ENCODE measurements at places on chromosomes 7 and 10.

GRCh38 chr10:121076776-121077715, 225.9 kb downstream of the WDR11 start:
- DNase-seq, result no peak

- no peak for DNase-seq
These were observed 79.0 kb downstream of the PRR15 start for GRCh38 chr7:29642494-29643155.

DNA sequence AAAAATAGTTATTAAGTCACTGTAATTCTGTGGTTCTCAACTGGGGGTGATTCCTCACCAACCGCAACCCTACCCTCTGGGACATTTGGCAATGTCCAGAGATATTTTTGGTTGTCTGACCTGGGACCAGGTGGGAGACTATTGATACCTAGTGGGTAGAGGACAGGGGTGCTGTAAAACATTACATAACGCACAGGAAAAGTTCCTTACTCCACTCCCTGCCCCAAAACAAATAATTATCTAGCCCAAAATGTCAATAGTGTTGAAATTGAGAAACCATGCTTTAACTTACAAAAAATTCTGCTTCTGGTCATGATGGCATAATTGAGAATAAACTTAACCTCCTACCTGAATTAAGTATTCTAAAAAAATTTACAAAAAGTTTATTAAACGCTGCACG, 177.7 kb upstream of the FEZF1 start:
- DNase-seq, result no peak

DNA sequence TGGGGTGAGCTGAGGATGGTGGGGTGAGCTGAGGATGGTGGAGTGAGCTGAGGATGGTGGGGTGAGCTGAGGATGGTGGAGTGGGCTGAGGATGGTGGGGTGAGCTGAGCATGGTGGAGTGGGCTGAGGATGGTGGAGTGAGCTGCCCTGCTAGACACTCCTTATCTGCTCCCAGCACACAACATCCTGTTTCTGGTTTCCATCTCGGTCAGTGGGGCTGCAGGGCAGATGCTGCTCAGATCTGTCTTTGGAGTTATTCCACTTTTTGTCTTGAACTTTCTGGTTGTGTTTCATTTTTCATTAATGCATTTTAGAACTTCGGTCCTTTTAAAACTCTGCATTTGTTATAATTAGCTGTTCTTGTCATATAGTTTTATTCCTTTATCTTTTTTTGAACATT, 67.9 kb upstream of the ANTXRL start:
- no peak for DNase-seq

DNA sequence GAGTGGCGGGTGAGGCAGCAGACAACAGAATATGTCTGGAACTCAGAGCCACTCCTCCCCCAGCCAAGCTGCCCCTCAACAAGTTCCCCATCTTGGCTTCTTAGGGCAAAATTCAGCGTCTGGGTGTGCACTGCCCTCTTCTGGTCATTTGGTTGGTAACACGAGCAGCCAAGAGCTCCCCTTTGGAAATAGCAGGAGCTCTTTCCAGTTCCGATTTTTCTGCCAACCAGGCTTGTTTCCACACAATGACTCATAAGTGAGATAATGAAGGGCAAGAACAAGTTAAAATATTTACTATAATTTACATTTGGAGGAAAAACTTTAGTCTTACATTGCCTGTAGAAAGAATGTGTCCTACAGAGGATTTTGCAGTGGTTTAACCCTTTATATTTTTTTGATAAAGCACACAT, 70.5 kb downstream of the ADCYAP1R1 start:
- peak; percentile 64 for DNase-seq

DNA sequence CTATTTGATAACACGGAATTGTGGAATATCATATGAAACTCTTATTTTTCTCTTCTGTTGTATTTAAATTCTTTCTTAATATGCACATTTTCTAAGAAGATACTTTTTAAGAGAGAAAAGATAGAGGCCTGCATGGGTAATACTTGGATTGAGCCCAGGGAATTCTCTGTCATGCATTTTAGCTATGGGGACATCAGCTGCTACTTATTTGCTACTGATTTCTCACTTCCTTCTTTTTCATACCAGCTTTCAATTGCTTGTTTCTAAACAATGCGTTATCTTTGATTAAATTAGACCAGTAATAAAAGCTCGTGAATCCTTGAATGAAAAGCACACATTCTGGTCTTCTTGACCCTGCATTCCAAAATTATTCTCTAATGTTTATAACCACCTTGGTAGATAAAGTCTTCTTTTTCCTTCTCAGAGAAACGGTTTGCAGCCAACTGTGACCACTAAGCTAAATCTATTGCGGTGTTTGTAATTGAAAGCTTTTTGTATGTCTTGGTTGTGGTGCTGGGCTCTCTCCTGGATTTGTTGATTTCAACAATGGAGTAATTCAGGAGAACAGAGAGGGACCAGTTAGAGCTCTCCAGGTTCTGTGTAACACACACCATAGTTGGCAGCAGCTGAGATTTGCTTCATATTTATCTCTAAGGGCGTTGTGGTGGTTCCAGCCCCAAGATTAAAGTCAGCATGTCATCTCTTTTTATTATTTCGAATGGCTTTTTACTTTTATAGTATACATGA, 139.3 kb downstream of the PPP1R9A start:
- DNase-seq, result no peak

GRCh38 chr10:94052866-94053791, 59.4 kb downstream of the PLCE1 start:
- no peak for DNase-seq

- no peak for DNase-seq
These were observed 25.1 kb upstream of the UBE3C start for GRCh38 chr7:157113607-157114006.

GRCh38 chr7:21767300-21767900, 178.3 kb downstream of the CDCA7L start:
- DNase-seq, result peak; percentile 86

DNA sequence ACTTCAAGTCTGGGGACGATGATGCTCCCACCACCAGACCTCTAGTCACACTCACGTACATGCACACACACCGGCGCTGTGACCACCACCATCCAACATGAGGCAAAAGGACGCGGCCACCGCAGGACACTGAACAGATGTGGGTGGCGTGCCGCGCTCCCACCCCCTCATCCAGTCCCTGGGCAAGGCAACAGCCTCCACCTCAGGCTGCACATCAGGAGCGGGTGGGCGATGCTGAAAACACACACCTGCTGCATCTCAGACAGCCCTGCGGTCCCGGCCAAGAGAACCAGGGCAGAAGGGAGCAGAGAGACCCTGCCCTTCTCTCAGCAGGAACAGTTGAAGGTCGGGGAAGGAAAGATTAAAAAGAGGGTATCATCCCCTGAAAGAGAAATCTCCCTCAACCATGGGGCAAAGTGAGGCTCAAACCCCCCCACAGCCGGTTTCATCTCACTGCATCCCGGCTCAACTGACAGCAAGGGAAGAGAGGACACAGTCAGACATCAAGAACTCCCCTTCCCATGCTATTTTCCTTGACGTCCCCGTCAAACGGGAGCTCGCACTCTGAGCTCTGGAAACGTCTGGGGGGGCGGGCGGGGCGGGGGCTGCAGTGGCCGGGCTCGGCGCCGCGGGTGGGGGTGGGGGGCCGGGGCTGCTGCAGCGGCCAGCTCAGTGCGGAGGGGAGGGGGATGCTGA, 1.1 kb downstream of the CAMK2G start:
- no peak for DNase-seq

DNA sequence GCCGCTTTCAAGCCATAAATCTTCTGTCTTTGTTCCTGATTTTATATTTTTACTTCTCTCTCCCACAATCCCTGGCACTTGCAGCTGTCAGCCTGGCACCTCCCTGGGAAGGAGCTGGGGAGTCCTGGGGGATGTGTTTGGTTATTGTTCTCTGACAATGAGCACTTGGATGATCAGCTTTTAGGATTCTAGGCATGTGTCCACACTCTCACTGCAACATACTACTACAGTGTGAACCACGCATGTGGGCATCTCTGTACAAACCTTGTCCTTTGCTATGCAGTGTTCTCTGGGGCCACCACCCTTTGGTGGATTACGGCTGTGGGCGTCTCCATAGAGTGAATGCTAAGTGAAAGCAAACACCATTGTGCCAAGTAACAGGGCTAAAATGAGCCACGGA, 168.4 kb upstream of the KMT2E start:
- DNase-seq, result no peak

DNA sequence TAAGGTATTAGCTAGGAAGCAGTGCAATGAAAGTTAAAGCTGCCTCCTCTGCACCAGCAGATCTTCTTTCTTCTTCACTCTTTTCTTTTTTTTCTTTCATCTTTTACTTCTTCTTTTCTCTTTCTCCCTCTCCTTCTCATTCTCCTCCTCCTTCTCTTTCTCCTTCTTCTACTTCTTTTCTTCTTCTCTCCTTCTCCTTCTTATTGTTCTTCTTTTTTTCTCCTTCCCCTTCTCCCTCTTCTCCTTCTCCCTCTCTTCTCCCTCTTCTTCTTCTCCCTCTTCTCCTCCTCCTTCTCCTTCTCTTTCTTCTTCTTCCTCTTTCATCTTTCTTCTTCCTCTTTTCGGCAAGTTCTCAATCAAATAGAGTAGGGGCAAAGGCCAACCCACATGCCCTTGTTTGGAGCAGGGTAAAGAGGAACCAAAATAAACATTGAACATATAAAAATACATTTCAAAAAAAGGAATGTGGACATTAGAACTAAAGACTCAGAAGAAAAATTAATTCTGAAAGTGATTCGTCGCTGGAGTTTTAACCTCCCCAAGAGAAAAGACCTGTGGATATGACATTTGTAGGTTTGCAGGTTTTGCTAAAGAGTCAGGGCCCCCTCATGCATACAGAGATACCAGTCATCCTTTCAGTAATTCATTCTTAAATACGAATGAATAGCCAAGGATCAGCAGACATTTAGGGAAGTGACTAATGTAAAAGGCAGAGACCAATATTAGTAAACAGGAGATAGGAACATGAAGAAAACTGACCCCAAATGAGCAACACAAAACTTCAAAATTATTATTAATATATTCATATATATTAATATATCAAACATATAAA, 93.0 kb upstream of the RSU1 start:
- no peak for DNase-seq

- no peak for DNase-seq
These were observed 1264.5 kb upstream of the PHF14 start for GRCh38 chr7:9709216-9709615.

- DNase-seq, result no peak
These were observed 28.8 kb downstream of the ITGB8 start for GRCh38 chr7:20359341-20359963.

DNA sequence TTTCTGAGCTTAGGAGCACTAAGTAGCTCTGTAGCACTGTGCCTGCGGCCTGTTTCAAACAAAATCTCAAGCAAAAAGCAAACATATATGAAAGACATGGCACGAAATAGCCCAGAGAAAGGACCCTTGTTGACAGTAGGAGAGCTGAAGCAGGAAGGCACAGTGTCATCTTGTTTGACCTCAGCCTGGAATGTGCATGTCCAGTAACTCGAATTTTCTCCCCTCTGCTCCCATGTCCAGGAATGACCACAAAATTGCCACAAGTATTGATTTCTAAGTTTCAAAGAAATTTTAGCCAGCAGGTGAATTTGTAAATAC, 301.0 kb downstream of the CCDC3 start:
- DNase-seq, result no peak

DNA sequence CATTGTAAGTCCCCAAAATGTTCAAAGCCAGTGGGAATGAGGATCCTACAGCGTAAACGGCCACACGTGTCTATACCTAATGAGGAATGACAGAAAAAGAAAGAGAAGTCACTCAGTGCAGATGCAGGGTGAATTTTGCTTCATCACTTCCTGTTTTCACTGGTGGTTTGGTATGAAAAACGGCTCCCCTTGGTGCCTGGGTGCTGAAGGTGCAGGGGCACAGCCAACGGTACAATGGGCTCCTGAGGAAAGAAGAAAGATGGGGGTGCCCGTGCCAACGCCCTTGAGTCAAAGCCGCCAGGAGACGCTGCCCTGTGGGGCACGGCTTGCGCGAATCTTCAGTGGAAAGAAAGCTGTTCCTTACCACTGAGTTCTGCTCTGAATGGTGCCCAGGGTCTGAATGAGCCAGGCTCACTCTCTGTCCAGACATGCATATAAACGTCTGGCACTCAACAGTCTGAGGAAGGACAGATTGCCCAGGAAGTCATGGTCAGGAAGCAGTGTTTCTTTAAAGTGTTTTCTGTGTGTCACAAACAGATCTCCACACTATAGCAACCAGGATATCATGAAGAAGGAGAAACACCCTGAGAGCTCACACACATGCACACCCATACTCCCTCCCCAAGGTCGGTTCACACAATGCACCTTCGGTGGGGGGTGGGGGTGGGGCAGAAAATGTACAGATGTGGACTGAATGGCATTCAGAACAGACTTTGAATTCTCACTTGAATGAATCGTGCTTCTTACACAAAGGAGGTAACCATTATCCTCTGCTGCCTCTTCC, 105.8 kb downstream of the ELMO1 start:
- no peak for DNase-seq

- no peak for DNase-seq
These were observed 10.3 kb upstream of the OCM start for GRCh38 chr7:5870311-5870710.

- DNase-seq, result peak; percentile 32
These were observed 38.8 kb downstream of the TMEM60 start for GRCh38 chr7:77759294-77759889.

DNA sequence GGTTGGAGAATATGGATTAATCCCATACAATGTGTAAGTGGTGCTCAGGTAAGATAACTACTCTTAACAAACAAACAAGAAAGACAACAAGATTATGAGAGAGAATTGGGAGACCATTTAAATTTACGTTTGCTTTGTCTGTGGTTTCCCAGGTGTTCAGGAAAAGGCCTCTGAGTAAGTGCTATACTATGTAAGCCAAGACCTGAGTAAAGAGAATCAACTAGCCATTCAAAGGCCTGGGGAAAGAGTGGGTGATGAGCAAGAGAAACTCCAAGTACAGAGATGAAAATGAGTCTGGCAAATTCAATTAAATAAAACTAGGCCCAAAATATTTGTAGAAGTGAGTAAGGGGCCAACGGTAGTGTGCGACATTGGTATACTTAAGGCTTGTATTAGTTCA, 9.9 kb downstream of the CSTF2T start:
- no peak for DNase-seq

DNA sequence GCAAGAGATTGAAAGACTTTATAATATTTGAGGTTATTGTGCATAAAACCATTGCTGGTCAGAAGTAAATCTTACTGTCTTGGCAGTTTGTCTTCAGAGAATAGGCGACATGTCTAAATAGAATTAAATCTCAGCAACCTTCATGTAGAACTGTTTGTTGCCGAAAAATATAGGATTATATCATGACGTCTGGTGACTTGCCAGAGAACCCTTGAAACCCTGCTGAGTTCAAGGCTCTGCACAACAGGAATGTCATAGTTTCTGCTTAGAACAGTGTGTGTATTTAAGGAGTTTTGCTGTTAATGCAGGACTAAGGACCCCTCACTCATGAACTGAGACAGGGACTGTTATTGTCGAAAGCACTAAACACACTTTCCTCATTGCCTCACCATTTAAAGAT, 206.4 kb upstream of the ETV1 start:
- no peak for DNase-seq

- DNase-seq, result no peak
These were observed 111.7 kb downstream of the JCAD start for GRCh38 chr10:29947701-29948060.

DNA sequence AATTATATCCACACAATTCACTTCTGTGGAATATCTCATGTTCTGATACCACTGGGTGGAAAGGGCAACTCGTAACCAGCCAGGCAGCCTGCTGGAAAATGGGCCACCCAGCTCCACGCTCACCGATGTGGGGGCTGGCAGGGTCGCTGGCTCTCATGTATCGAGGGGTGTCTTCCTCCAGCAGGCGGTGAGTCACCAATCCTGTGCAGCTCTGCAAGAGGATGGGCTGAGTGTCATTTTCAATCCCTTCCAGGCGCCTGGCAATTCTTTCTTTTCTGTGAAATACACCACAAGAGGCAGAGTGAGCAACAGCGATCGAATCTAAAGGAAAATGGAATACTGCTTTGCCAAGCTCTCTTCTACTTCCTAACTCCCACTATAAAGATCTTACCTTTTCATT, 80.1 kb downstream of the SVIL start:
- no peak for DNase-seq

Data from NCI-H748 treated with DMSO at 0.1 percent for 48 hours (cell line).